ENCODE measurements at places on chromosomes 3 and 15.

DNA sequence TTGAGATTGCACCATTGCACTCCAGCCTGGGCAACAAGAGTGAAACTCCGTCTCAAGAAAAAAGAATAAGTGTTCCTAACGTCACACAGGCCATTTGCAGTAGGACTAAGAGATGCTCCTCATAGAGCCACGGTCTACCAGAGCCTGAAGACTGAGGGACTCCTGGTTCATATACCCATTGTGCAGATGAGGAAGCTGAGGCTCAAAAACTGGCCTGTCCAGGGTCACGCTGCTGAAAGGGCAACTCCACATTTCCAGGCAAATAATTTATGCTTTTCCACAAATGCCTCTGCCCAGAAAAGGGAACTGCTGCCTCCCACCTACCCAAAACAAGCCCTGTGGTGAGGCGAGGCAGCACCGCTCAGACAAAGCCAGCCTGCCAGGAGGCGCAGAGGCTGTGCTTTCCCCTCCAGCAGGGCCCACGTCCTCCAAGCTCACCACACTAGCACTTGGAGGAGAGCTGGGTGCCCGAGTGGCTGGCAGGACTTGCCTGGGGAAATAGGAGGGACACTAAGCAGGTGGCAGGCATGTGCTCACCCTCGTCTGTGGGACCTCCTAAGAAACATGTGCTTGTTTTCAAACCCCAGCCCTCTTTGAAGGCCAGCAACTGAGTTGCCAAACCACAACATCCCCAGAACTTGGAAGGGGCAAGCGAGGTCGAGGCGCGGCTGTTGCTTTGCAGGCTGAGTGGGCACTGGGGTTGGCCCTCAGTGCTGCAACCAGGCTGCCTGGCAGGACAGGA lies 195.6 kb downstream of the XXYLT1 start:
- DNase-seq: no peak

- DNase-seq: no peak
These were observed 29.0 kb downstream of the FOXL2NB start for GRCh38 chr3:138976047-138976446.

- no peak for DNase-seq
These were observed 45.7 kb downstream of the ZFAND6 start for GRCh38 chr15:80105193-80105592.

- no peak for DNase-seq
These were observed 85.8 kb downstream of the FAM174B start for GRCh38 chr15:92569778-92570177.

DNA sequence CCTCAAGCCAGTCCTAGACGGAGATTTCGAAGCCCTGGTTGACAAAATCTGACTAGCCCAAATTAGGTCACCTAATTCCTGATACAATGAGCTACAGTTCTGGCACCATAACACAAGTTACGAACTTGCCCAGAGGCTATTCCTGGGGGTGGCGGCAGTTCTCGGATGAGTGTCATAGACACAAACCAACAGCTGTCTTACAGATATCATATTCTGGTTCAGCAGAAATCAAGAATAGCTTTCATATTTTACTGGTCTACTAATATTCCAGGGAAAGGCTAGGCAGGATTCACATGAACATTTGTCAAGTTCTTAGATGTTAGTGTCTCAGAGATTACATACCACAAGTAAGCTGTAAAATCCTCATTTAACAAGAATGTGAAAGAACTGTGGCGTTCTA lies 8.8 kb downstream of the ANAPC13 start:
- no peak for DNase-seq

- peak; percentile 85 for DNase-seq
These were observed 5.8 kb upstream of the TATDN2 start for GRCh38 chr3:10242182-10243065.

DNA sequence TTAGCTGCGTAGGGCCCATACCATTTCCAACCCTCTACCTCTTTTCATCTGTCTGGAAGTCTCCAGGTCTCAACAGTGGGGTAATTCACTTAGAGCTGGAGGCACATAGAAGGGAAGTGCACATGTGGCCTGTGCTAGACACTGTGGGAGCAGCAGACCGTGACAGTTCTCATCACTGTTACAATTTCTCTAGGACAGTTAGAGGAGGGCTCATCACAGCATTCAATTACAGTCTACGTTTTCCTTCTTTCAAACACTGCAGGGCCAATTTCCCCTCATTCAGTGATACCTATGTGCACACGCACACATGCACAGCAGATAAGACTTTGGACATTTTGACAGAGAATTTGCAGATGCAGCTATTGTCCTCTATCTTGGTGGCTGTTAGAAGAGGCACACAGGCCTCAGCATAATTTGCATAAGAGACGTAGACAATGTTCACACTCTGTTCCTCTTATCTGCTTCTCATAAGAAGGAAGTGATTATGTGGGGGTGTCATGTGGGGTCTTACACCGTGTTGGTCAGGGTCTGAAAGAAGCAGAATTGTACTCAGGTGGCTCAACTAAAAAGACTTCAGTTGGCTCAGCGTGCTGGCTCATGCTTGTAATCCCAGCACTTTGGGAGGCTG lies 12.6 kb upstream of the HRG start:
- no peak for DNase-seq

DNA sequence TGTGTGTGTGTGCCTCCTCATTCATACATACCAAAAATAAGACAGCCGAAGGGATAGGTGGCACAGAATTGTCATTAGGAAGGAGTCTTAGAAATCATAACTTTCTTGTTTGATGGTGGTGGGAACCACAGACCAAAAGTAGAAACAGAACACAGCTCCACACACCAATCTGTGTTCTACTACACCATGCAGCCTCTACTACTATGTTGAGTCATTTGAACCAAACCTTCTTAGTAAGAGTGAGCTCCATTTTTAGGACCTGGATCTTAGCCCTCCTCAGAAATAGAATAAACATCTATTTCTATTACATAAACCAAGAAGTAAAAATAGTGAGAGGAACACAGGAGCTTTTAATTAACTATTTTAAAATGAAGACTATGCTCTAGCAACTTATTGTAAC lies 27.9 kb upstream of the PLCH1 start:
- no peak for DNase-seq

DNA sequence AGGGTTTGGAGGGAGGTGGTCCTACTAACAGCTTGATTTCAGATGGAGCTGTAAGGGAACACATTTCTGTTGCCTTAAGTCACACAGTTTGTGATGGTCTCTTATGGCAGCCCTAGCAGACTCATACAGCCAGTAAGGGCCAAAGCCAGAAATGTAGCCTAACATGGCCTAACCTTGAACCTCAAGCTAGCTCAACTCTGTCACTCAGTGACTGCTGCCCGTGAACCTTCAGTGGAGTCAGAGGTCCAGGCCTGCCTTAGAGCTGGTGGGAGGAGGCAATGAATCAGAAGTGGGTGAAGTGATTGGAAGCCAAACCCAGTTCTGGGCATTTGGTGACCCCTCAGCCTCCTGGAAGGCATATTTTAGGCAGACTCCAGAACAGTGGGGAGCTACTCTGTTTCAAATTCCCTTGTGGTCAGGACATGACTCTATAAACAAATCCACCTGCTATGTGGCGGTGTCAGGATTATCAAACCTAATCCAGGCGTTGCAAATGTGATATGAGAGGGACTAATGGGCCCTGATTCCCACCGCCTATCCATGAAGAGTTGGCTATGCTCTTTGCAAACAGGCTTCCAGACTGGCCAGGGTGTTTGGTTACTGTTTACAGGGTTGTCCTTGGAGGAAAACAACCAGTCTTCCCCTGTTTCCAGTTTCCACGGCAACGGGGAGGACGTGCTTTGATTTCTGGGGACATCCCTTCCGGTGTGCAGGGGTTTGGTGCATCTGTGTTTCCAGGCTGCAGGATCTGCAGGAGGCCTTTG lies 105.9 kb upstream of the AGBL1 start:
- DNase-seq: no peak

DNA sequence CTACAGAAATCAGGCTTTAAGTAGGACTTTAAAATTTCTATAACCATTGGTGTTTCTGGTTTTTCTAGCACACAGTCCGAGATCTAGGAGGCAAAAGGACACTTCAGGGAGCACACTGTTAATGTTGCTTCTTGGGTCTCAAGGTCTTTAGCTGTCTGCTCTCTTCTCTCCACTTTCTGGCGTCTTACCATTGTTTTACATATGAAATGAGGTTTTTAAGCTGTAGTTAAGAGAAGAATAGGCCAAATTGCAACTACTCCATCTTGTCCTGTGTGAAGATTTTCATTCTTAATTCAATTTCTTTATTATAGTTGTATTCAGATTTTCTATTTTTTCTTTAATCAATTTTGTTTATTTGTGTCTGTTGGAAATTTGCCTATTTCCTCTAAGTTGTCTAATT lies 151.4 kb downstream of the WNT7A start:
- DNase-seq: no peak

DNA sequence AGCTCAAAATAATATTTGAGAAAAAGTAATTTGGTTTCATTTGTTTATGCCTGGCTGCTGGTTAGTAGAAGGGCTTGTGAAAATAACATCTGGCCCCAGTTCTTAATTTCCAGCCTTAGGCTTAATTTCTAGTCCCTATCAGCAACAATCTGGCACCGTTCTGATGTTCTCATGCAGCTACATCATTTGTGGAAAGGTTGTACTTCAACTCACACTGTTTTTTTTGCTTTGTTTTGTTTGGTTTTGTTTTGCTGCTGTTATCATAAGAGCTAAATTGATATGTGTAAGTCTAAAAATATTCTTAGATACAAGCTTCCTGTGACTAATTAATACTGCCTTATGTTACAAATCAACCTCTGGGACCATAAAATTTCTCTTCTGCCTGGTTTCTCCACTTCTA lies 8.9 kb downstream of the CPA3 start:
- no peak for DNase-seq

- no peak for DNase-seq
These were observed 126.9 kb upstream of the CNTN4 start for GRCh38 chr3:1971780-1972179.

GRCh38 chr3:58141766-58142345 lies 68.9 kb downstream of the DNASE1L3 start:
- no peak for DNase-seq

- DNase-seq: no peak
These were observed 400.6 kb upstream of the CFAP20DC start for GRCh38 chr3:59450437-59450836.

DNA sequence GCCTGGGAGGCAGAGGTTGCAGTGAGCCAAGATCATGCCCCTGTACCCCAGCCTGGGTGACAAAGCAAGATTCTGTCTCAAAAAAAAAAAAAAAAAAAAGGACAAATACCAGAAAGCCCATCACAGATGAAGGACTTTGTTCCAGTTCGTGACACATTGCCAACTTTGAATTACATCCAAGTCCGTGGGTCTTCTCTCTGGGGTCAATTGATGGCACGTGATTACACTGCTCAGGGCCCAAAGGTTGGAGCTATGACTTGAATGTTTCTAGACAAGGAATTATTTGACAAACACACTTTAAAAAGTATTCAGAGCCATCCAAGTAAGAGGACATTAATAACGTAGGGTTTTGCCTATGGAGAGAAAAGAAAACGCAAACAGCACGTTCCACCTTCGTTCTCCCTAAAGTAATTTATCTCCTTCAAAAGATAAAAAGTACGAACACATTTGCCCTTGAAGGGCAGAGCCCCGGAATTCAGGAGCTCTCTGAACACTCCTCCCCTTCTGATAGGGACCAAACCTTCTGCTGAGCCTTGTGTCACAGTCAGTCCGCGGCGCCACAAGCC lies 31.3 kb upstream of the ST3GAL6 start:
- no peak for DNase-seq

GRCh38 chr3:18556503-18557135 lies 131.5 kb upstream of the SATB1 start:
- peak; percentile 62 for DNase-seq

DNA sequence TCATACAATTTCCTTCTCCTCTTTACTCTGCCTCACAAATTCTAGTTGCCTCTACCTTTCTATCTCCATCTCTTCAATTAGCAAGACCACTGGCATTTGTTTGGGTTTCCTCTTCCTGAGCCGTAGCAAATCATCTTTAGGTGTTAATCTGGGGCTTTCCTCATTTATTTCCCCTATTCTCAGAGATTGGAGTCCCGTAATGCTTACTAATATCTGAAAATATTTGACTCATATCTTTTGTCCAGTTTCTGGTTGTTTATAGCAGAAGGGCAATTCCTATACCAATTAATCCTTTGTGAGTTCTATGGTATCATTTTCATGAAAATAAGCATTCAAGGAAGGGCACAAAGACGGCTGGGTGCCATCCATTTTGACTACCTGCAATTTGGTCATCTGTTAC lies 103.7 kb downstream of the NR2E3 start:
- no peak for DNase-seq

DNA sequence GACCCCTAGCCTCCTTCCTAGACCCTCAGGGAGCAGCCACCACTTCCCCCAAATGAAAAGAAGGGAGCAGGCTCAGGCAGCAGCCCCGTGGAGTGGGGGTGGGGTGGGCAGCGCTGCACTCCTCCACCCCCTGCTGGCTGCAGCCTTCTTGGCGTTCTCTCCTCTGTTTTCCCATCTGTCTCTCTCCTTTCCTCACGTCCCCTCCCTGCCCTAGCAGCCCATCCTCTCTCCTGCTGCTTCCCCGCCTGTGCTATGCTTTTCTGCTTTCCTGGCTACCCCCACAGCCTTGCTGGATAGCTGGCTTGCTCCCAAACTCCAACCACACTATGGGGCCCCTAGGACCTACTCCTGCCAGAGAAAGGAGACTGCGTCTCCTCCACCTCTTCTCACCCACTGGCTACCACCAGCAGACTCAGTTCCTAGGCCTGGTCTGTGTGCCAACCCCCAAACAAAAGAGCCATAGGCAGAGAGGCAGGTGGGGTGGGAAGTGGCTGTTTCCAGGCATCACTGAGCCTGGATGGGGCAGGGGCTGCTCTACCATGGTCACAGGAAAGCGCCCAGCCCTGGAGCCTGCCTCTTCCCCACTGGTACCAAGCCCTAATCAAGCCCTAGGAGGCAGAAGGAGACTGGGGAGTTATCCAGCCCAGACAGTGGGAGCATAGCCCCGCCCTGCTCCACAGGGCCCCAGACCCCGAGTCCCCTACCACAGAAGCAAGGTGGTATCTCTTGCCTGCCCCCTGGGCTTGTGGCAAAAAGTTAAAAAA lies 3.4 kb upstream of the DISP2 start:
- no peak for DNase-seq

DNA sequence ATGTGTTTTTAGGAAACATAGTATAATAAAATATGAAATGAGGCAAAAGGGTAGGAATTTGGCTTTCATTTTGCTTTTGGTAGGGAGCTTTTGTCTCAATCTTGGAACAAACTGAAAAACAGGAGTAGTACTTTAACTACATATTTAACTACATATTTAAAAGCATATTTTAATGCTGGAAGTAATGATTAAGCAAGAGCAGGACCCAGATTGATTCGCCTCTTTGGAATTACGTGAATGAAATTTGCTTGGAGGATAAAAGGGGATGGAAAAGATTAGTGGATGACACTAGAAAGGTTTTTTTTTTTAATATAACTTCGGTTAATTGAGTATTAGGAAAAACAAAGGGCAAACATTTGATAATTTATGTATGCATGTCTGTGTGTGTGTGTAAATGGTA lies 11.2 kb upstream of the TMEM212 start:
- no peak for DNase-seq

DNA sequence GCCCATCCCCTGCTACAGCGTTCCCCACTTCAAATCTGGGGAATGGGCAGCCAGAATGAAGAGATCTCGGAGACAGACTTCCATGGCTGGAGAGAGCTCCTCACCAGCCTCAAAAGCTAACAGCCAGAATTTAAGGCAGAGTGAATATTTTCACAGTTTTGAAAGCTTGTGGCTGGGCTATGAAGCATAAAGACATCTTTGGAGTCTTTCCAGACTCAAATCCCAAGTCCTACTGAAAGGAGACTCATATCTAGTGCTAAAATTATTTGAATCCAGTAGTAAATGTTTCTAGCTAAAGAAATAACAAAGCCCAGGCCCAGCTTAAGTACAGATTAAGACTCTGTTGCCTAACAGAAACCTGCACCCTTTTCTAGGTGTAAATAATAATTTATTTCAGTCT lies 628.4 kb upstream of the ALCAM start:
- no peak for DNase-seq

- no peak for DNase-seq
These were observed 166.1 kb upstream of the LINGO1 start for GRCh38 chr15:77798847-77799246.

Measured in central memory CD4-positive, alpha-beta T cell (primary cell).